Renal cortical epithelial cell (primary cell): ENCODE measurements at places on chromosomes 13 and 19.

- DNase-seq: no peak
These were observed 26.9 kb downstream of the SULT2B1 start for GRCh38 chr19:48578891-48579290.

- no peak for DNase-seq
These were observed 5.0 kb downstream of the DAZAP1 start for GRCh38 chr19:1412323-1412923.

- peak; percentile 44 for DNase-seq
These were observed 6.3 kb upstream of the ZNF69 start for GRCh38 chr19:11881151-11881800.

DNA sequence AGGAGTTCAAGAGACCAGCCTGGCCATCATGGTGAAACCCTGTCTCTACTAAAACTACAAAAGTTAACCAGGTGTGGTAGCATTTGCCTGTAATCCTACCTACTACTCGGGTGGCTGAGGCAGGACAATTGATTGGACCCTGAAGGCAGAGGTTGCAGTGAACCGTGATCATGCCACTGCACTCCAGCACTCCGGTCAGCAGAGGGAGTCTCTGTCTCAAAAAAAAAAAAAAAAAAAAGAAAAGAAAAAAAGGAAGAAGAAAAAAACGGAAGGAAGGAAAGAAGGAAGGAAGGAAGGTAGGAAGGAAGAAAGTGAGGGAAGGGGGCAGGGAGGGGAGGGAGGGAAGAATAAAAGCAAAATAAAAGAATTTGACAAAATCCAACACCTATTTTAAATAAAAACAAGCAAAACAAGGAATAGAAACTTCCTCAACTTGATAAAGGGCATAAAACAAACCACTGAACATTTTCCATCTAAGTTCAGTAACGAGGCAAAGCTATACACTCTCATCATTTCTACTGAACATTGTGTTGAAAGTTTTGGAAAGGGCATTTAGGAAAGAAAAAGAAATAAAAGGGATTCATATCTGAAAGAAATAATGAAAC lies 411.6 kb upstream of the SLITRK5 start:
- peak; percentile 26 for DNase-seq

DNA sequence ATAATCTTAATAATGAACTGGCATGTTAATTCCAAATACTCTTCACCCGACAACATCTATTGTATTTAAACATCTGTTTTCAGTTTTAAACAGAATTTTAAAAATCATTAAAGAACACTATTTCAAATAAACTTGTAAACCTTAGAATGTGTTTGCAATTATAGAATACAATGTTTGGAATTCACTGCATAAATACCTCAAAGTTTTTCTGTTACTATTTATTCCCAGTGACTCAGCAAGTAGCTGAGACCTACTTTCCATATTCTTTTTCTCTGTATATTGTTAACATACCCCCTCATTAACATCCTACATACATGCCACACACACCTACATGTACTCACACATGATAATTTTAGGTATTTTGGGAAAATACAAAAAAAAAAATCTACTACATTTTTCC lies 1134.3 kb downstream of the SLITRK1 start:
- DNase-seq: peak; percentile 33

DNA sequence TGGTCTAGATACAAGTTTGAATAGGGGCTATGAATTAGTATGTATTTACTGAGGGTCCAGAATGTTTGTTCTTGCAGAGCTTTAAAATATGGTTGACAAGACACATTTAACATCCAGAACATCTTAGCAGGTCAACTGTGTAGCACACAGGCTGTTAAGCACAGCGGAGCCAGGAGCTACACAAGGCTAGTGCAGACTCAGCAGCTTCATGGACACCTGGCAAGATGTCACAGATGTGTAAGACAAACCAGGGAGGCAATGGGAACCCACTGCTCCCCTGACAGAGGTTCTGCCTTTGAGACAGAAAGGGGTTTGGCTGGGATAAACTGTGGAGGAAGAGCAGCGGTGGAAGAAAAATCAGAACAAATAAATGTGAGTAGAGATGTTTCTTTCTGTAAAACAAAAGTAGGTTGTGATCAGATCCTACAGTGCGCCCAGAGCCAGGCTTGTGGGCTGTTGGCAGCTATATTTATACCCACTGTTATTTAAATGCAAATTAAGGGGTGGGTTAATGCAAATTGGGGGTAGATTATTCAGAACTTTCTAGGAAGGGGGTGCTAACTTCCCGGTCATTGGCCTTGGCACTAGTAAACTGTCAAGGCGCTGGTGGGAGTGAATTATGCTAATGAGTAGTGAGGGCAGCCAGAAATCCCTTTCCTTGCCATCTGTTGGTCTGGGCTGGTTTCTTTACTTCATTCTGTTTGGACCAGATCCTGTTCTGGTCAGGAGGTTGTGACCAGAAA lies 33.0 kb downstream of the MIPEP start:
- DNase-seq: no peak

DNA sequence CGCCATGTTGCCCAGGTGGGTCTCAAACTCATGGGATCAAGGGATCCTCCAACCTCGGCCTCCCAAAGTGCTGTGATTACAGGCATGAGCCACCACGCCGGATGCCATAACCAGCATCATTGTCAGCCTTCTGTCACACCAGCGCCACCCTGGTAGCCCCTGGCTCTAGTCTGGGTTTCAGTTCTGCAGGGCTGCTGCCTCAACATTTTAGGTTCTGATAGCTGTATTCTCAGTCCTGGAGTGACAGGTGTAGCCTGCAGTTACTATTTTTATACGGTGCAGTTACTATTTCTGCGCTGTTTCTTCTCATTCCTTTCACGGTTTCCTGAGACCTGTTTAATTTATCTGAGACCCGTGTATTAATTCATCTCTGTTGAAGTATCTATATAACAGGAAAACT lies 57.1 kb downstream of the TRPM4 start:
- DNase-seq: no peak
